AG08395 (cell line): ENCODE measurements at places on chromosomes 7 and 10.

DNA sequence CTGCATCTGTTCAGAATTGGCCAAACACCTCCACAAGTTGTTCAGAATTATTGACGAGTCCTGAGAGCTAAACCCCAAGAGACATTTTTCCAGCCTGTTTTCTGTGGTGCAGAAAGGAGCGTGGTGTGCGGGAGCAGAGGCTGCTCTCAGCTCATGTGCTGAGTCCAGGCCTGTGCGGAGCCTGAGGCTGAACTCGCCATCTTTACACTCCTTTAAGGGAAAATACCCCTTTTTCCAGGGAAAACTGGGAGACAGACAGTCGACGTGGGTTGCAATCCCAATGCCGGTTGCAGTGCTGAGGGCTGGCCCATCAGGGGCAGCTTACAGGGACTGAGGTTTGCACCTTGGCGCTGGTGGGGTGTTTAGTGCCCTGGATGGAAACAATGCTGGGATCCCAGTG is 112.2 kb downstream of the ADARB2 start:
- DNase-seq = no peak

DNA sequence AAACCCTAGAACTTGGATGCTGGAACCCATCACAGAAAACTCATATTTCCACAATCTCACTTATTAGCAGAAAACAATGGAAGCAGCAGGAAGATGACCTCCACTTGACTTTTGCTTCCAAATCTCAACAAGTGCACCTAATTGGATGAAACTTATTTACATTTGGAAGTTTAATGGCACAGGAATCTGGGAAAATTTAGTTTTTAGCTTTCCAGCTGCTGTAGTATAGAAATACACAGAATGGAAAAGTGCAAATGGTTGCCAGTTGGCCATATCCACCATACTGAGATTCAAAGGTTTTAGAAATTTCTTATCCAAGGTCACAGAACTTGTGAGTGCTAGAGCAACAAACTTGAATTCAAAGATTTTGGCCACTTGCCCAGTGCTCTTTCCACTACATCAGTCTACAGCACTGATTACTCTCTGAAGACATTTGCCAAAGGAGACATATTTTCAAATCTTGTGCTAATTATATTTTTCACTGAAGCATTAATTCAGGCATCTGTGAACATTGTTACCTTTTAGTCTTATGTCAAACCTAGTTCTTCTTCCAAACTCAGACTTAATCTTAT is 9.3 kb upstream of the AHR start:
- DNase-seq = no peak

- no peak for DNase-seq
Observed at GRCh38 chr10:129617768-129618167, 150.7 kb downstream of the MGMT start.

- no peak for DNase-seq
Observed at GRCh38 chr7:138449580-138449979, 10.5 kb upstream of the TRIM24 start.

DNA sequence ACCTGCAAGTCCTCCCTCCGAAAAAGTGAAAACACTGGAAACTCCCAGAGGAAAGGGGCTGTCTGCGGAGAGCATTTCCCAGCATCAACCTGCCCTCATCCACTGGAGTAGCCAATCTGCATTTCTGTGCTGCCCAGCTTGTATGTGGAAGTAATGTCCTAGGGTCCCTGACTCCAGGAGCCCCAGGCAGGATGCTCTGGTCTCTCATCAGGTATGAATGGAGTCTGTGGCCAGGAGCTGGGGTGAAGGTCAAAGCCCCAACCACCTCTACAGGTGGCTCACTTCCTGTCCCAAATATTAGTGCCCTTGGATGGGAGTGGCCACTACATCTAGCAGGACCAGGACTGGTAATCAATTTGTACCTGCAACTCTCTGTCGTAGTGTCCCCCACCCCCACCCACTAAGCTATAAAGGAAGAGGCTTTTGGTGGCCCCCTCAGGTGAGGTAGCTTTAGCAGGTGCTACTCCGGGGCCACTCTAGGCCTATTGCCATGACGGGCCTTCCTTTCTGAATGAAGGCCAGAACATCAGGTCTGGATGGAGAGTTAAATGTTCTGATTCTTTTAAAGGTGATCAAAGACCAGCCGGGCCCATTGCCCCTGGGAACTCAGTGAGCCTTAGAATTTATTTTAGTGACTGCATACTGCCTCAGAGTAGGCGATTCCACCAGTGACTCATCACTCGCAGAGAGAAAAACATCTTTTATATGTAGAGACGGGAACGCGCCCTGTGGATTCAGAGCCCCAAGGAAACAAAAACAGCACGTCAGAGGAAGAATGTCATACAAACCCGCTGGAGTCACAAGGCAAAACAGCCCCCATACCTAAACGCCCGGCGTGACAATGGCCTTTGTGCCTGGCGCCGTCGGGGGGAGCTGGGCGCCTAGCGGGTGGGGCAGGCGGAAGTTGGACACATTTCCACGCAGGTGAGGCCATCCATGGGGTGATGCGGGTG is 13.0 kb downstream of the EN2 start:
- DNase-seq = no peak

GRCh38 chr10:26573674-26574073 is 123.8 kb upstream of the PDSS1 start:
- no peak for DNase-seq

- no peak for DNase-seq
Observed at GRCh38 chr7:141231018-141231792, 157.3 kb downstream of the TMEM178B start.

DNA sequence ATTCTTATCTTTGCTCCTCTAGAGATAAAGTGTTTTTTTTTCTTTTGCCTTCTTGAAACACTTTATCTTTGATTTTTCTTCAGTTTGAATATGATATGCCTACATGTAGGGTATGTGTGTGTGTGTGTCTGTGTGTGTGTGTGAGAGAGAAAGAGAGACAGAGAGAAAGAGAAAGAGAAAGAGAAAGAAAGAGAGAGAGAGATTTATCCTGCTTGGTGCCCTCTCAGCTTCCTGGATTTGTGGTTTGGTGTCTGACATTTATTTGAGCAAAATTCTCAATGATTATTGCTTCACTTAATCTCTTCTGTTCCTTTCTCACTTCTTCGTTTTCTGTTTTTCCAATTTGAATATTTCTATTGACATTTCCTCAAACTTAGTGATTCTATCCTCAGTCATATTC is 60.3 kb downstream of the RAB18 start:
- DNase-seq = no peak

DNA sequence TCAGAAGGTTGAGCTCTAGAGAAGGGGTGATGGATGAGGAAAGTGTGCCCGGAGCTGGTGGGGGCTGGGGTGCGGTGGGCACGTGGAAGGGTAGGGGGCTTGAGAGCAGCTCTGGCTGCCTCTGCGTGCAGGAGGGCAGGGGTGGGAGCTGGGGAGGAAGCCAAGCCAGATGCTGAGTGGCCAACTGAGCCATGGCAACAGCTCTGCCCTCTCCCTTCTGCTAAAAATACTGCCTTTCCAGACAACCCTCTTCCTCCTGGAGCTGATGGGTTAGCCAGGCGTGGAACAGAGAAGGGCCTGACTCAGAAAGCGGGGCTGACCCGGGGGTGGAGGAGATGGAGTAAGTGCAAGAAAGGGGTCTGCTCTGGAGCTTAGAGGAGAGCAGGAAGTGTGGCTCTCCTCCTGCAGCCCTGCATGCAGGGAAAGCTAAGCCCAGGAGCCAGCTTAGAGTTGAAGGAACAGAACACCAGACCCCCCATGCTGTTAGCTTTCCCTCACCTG is 114.6 kb upstream of the AGK start:
- no peak for DNase-seq

GRCh38 chr10:5291501-5292195 is 73.1 kb upstream of the UCN3 start:
- peak; percentile 93 for DNase-seq

- DNase-seq = no peak
Observed at GRCh38 chr7:146455091-146455655, 338.6 kb downstream of the CNTNAP2 start.

DNA sequence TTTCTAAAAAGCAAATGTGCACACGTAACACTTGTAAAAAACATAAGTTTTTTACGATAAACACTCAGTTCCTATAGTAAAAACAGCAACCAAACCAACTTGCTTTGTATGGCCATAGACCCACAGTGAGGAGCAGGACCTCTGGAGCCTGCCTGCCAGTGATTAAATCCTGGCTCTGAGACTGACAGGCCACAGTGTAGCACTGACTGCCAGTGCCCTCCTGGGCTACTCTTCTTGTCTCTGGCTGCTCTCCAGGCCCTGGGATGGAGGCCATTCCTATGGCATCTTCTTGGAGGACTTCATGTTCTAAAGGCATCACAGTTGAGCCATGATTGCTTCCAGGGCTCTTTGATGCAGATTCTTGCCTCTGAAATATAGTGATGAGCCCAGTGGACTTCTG is 22.7 kb upstream of the TMEM254 start:
- DNase-seq = no peak

GRCh38 chr7:8147760-8148463 is 114.1 kb downstream of the ICA1 start:
- no peak for DNase-seq

- no peak for DNase-seq
Observed at GRCh38 chr7:145106001-145106400, 270.1 kb upstream of the TPK1 start.

GRCh38 chr7:135743907-135744731 is 4.5 kb downstream of the FAM180A start:
- DNase-seq = no peak

DNA sequence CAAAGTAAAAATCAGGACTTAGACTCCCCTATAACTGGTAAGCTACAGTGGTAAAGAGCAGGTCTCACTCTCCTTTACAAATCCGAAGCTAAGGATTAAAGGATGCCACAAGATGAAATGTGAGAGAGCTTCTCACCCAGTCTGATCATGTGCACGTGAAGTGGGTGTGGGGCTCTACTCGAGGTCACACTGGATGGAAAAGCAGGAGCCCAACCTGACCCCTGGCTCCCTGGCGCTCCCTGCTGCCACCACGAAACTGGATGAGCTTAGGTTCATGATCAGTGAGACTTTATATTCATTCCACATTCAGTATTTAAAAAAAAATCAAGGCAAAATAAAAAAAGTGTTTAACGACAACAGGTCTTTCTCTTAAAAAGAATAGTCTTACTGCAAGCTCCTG is 21.7 kb upstream of the FOXI2 start:
- no peak for DNase-seq

DNA sequence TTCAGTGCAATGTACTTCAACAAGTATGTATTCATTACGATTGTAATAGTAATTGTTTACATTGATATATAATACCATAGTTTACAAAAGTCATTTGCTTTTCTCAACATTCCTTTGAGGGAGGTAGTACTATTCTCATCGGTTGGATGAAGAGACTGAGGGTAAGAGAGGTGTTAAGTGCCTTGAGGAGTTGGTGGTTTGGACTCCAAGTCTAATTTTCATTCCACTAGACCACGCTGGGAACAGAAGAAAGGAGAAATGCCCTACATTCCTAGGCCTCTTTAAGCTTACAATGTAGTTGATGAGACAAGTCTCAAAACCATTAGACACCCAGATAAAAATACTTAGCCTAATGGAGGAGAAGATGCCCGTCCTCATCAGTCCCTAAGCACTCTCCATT is 28.6 kb downstream of the CDK1 start:
- DNase-seq = no peak

GRCh38 chr7:120303105-120303504 is 30.1 kb downstream of the KCND2 start:
- no peak for DNase-seq

DNA sequence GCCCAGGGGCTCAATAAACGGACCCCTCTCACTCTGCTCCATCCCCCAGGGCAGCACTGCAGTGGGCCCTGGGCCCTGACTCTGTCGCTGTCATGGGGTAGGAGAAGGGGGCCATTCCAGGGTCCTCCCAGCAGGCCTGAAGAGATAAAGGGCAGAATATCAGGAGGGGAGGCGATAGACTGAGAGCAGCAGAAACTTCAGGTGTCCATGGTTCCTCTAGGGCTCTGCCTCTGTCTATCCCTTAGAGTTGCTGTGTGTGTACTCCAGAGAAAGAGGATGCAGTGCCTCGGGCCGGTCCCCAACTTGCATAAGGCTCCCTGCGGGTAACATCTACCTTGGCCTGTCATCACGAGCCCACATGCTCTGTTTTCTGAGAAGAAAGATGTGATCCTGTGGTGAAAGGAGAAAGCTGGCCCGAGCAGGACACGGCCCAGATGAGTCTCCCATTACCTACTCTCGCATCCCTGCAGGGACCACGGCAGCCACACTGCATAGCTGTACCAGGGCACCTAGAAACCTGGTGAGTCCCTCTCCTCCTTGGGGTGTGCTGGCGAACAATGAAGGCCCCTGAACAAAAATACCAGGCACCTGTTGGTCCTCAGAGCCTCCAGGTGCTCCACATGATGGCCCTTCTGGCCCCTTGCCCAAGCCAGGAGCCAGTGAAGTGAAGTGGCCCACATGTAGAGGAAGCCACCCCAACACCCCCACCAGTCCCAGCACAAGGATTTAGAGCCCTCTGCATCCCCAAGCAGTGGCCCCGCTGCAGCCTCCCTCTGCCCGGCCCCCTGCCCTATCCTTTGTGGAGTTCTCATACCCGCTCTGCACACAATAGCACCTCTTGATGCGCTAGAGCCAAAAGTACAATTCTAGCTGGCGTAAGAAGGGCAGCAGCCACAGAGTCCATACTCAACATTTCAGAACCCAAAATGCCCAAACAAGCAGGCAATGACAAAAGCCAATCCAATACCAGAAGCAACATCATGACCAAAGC is 106.8 kb downstream of the ARHGAP22 start:
- DNase-seq = no peak

GRCh38 chr10:13373644-13374043 is 25.6 kb upstream of the SEPHS1 start:
- no peak for DNase-seq

GRCh38 chr7:475425-475728 is 44.3 kb downstream of the PDGFA start:
- no peak for DNase-seq

- no peak for DNase-seq
Observed at GRCh38 chr7:47683485-47683898, 101.6 kb upstream of the TNS3 start.

DNA sequence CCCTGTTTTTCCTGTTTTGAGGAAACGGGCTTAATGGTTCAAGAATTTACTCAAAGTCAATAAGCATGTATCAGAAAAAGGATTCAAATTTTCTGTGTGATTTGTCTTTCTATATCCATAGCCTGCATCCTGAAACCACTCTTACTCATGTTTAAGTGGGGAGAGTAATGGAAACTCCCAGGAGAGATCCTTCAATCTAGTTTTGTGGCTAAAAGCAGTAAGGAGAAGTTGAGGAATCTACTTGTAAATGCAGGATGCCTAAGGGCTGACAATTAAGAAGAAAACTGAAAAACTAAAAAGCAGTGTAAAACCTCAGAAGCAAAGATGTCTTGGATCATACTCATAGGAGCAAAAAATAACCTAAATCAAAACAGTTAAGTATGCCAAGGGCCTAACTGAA is 68.1 kb upstream of the GRID1 start:
- no peak for DNase-seq

DNA sequence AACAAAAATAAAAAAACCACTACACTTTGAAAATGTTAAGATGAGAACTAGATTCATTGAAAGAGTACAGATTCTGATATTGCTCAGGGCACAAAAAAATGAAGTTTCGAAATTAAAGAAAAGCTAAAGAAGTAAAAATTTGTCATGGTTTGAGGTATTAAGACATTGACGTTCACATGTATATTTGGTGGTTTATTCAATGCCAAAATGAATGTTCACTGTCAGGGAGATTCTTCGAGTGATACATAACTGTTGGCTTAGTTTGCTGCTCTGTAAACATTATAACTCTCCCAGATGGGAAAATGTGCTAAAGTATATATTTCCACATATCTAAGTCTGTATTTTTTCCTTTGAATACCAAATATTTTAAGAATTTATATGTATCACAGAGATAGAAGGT is 345.0 kb downstream of the SEMA3D start:
- DNase-seq = no peak
